ENCODE measurements at places on chromosomes 7 and 10. TPM values are rescaled to one million over a fixed set of nuclear protein-coding genes. Genes with fewer than 3 reads are reported as not detected.

The PYROXD2 gene
- 4.3 TPM for total RNA-seq

The PRF1 gene
- total RNA-seq = 76.5 TPM

The CCM2 gene
- total RNA-seq = 63.1 TPM

The PAPSS2 gene
- total RNA-seq = 0.07 TPM

The HABP2 gene
- not detected for total RNA-seq

The CASTOR2 gene
- 4.8 TPM for total RNA-seq

The UTF1 gene
- total RNA-seq = 0.19 TPM

The CCDC3 gene
- total RNA-seq = 0.07 TPM

The TDRD1 gene
- total RNA-seq = 0.16 TPM

The ZDHHC6 gene
- 45.5 TPM for total RNA-seq

The EPHA1 gene
- 0.09 TPM for total RNA-seq

The GDF10 gene
- 0.49 TPM for total RNA-seq

The CPA1 gene
- total RNA-seq = not detected

The ATG9B gene
- 7.5 TPM for total RNA-seq

The LRRC61 gene
- total RNA-seq = 27.5 TPM

The FAM25C gene
- total RNA-seq = not detected

The LRRC18 gene
- total RNA-seq = not detected

The PON3 gene
- not detected for total RNA-seq

The MACROH2A2 gene
- total RNA-seq = 4.5 TPM

The PRKCQ gene
- 36.0 TPM for total RNA-seq

The CACNA2D1 gene
- total RNA-seq = not detected

The OGDH gene
- 99.5 TPM for total RNA-seq
